ENCODE measurements at places on chromosomes 5 and 9.

DNA sequence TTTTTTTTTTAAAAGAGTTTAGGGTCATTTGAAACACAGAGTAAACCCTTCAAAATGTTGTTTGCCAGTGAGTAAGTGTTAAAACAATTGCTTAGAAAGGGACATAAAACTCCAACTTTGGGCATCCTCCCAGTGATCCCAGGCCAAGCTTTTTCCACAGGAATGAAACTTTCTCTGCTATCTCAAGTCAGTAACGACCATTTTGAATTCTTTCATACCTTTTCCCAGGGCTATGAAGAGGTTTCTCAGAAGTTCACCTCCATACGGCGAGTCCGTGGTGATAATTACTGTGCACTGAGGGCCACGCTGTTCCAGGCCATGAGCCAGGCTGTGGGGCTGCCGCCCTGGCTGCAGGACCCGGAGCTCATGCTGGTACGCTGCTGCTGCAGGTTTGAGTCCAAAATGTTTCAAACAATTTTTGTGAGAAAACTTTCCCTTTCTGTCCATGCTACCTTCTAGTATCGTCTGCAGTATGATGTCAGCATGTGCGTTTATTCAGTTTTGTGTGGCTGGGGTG lies 16.8 kb downstream of the OTULIN start:
- no peak for DNase-seq

- DNase-seq = peak; percentile 34
Measured at GRCh38 chr5:54959673-54960418, 25.5 kb downstream of the ESM1 start.

DNA sequence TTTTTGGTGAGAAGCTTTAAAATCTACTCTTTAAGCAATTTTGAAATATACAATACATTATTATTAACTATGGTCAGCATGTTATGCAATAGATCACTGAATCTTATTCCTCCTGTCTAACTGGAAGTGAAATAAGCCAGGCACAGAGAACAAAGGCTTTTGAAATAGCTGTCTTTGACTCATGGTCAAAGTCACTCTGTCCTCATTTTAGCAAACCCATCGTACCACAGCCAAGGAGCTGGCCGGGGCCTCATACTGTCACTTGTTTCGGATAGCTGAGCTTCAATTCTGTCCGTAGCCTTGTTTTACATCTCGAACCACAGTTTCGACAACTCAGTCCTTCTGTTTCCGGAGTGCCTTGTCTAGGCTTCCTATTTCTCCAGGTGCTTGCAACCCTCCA lies 19.2 kb downstream of the ADCY2 start:
- no peak for DNase-seq

- peak; percentile 74 for DNase-seq
Measured at GRCh38 chr9:21682981-21683380, 119.5 kb upstream of the MTAP start.

- peak; percentile 96 for DNase-seq
Measured at GRCh38 chr5:86716121-86716520, 98.4 kb downstream of the COX7C start.

GRCh38 chr5:122704247-122705036 lies 70.4 kb upstream of the SNX2 start:
- peak; percentile 74 for DNase-seq

- DNase-seq = no peak
Measured at GRCh38 chr5:159337016-159337955, 7.0 kb upstream of the IL12B start.

DNA sequence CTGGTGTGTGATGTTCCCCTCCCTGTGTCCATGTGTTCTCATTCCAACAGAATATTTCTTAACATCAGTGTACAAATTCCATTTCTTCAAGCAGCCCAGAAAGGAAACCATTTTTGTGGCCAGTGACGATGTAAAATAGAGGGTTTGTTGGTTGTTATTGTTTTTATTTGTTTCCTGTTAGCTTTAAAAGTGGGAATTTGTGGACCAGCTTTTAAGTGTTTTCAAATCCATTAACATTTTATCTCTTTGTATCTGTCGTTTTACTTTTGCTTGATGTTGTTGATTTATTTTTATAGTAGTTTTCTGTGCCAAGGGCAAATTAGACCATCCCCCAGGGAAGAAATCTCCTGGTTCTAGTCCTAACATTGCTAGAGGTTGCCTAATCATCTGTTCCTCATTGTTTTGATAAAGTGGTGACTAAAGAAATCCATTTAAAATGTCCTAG lies 100.0 kb downstream of the GDNF start:
- no peak for DNase-seq

- no peak for DNase-seq
Measured at GRCh38 chr5:138369706-138370105, 17.2 kb downstream of the KDM3B start.

- DNase-seq = no peak
Measured at GRCh38 chr5:60368100-60368499, 331.9 kb downstream of the DEPDC1B start.

- no peak for DNase-seq
Measured at GRCh38 chr5:134944630-134945029, 23.1 kb upstream of the CATSPER3 start.

DNA sequence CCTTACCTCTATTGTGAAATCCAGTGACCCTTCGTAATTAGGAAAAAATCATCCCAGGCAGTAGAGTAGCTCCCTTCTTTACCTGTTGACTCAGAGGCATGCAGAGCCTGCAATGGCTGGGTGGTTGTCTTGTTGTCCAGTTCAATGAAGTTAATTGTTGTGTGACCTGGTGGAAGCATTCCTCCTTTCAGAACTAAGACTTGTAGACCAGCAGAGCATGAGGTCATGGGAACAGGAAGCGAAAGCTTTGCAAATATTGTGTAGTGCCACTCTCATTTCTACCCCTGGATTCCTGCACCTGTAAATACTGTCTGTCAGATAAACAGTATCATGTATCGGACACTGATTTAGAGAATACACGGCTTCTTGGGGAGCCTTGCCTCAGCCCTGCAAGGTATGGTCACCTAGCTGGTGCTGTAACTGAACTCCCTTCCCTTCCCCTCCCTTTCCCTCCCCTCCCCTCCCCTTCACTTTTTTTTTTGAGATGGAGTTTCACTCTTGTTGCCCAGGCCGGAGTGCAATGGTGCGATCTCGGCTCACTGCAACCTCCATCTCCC lies 5.7 kb upstream of the PRXL2C start:
- DNase-seq = no peak

- peak; percentile 91 for DNase-seq
Measured at GRCh38 chr9:4538621-4539020, 48.4 kb downstream of the SLC1A1 start.

DNA sequence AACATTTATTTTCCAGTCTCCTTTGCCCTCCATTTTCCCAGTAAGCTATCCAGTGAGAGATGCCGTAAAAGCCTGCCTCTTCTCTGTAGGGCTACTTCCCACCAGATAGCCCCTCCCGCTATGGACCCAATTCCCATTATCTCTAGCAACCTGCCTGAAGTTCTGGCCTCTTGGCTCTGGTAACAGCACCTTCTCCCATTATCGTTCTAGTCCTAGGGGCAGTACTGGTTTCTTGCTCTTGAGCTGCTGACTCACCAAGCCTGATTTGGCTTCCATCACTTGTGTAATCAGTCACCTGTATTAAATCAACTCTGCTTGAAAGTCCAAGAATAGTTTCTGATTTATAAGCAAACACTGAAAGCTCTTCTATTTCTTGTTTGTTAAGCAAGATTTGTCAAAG lies 42.8 kb upstream of the PARP8 start:
- no peak for DNase-seq

GRCh38 chr9:34957492-34958410 lies at the start of gene PHF24:
Gene PHF24 (plus strand): TSS chr9:34958285. CDS start chr9:34971299, 13,014 bp downstream.
- peak; percentile 63 for DNase-seq

DNA sequence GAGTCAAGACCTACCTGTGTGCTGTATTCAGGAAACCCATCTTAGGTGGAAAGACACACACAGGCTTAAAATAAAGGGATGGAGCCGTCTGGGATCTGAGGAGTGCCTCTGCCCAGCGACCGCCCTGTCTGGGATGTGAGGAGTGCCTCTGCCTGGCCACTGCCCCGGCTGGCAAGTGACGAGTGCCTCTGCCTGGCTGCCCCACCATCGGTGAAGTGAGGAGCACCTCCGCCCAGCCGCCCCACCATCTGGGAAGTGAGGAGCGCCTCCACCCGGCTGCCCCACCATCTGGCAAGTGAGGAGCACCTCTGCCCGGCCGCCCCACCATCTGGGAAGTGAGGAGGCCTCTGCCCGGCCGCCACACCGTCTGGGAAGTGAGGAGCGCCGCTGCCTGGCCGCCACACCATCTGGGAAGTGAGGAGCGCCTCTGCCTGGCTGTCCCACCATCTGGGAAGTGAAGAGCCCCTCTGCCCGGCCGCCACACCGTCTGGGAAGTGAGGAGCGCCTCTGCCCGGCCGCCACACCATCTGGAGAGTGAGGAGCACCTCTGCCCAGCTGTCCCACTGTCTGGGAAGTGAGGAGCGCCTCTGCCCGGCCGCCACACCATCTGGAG lies 33.7 kb downstream of the SAXO1 start:
- DNase-seq = no peak

GRCh38 chr5:131957721-131958441 lies 12.4 kb upstream of the MEIKIN start:
- DNase-seq = no peak

All from NCI-H69 (cell line).